Stimulated activated CD8-positive, alpha-beta memory T cell treated with anti-CD3 and anti-CD28 coated beads, Interleukin-4, amount 100 ng/mL, for 1 hour (primary cell): ENCODE measurements at places on chromosomes 13 and 19.

DNA sequence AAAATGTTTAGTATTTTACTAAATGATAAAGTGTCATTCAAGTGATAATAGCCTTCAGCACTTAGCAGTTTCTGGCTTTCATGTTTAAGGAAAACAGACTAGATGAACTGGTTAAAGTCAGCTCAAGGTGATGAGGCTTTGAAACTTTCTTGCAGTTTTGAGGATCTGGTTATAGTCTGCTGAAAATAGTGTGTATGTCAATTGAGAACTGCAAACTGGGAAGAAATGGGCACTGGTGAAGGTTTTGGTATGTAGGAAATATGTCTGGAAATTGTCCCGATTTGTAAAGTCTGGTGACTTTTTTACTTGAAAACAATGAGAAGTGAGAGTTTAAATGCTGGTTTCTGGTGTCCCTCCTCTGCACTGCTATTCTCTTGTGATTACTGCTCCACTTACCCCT lies 36.8 kb upstream of the SOX21 start:
- DNase-seq, result no peak

DNA sequence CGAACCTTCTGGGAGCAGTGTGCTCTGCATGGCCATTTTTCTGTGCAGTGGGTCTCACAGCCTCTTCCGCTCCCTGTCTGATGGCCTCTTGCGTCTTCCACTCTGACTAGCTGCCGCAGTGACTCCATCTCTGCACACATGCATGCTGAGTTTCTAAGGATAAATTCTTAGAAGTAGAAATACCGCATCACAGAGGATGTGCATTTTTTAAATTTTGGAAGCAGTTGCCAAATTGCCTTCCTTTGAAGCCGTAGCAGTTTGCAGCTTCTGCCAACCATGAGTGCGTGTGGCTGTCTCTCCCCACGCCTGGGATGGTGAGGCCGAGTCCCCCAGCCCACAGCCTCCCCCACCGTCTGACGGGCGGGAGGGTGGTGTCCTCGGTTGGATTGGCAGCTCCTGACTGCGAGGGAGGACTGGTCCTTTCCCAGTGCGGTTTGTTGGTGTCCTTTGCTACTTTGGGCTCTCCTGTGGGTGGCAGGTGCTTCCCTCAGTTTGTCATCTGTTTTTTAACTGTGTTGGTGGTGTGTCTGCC lies 9.8 kb downstream of the FZR1 start:
- no peak for DNase-seq

GRCh38 chr13:26442541-26442940 lies 114.9 kb upstream of the WASF3 start:
- no peak for DNase-seq

DNA sequence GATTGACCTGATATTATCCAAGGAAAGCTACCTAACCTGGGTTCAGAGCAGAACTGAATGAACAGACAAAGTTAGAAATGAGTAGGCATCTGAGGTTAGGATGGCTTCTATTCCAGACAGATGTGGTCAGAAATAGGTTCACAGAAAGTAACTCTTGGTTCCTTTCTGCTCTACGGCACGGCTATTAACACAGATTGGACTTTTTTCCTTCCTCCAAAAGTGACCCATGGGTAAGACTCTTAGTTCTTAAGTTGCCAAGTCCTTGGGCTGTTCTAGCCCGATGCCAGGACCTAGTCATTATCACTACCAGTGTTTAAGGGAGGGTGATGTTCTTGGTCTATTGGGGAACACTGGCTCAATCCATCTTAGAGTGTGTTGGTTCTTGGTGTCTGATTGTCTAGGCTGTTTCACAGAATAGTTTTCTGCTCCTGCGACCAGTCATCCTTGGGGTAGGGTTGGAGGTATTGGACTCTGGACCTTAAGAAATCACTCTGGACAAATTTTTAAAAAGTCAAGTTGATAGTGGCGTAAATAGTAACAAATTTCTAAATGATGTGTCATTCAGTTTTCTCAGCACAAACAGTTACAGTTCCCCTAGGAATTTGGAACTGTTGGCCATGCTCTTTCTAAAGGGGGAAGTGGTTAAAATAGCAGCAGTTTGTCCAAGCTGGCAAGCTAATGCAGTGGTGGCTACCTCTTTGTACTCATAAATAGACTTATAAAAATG lies 60.1 kb upstream of the MYCBP2 start:
- no peak for DNase-seq

GRCh38 chr19:38389101-38389925 lies 816 bp downstream of the SPRED3 start:
- DNase-seq, result no peak

DNA sequence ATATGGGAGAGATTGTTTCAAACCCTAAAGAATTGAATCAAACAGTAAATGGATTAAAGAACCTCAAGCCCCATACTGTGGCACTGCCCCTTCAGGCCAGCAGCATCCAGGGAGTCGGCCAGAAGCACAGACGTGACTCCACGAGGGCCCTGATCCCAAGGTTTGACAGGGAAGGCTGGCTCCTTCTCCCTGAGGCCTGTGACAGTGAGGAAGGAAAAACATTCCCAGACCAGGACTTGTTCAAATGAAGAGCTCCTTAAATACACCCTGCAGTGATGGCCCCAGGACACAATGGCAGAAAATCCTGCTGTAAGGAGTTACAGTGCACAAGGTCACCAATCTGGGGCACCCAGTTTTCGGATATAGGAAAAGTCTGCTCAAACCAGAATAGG lies 91.0 kb downstream of the COL4A1 start:
- no peak for DNase-seq

DNA sequence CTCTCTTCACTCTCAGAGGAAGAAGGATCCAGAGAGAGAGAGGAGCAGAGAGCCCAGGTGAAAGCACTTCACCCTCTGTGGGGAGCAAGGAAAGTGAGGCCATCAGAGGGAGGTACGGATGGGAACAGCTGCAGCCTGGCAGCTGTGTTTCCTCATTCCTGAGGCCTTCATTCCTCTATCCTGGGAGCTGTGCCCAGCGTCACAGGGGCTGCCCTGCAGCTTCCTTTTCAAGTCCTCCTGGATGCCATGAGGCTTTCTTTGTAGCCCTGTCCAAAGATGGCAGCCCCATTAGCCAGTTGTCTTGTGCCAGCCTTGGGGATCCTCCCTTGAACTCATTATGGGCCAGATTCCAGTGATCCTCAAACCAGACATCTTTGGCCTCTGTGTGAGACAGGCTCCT lies 76.8 kb upstream of the PCDH8 start:
- DNase-seq, result no peak

DNA sequence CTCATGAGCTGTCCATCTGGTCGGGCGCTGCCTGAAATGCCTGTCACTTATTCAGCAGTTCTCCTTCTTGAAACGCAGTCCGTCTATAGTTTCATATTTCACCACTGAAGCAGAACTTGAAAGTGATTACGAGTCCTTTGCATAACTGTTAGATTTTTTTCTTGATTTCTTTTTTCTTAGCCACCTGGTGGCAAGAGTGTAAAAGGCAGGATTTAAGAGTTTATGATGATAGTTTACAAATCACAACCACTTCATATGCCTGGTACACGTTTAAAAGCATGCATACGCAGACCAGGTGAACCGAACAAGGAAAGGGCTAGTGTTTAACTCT lies 45.8 kb downstream of the GGACT start:
- DNase-seq, result no peak

DNA sequence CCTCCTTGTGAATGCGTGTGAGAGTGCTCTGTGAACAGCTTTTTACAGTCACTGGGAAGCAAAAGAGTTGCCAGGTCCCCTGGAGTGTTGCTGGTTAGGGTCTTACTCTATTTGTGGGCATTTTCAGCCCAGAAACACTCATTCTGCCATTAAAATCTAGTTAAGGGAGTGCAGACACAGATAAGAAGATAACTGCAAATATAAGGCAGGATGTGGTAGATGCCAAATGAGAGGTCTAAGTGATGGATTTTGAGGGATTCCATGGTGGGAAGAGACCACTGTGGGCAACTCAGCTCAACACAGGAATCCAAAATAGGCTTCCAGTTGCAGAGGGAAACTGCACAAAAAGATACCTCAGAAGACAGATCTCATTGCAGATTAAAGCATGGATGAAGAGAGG lies 54.5 kb upstream of the KL start:
- no peak for DNase-seq

DNA sequence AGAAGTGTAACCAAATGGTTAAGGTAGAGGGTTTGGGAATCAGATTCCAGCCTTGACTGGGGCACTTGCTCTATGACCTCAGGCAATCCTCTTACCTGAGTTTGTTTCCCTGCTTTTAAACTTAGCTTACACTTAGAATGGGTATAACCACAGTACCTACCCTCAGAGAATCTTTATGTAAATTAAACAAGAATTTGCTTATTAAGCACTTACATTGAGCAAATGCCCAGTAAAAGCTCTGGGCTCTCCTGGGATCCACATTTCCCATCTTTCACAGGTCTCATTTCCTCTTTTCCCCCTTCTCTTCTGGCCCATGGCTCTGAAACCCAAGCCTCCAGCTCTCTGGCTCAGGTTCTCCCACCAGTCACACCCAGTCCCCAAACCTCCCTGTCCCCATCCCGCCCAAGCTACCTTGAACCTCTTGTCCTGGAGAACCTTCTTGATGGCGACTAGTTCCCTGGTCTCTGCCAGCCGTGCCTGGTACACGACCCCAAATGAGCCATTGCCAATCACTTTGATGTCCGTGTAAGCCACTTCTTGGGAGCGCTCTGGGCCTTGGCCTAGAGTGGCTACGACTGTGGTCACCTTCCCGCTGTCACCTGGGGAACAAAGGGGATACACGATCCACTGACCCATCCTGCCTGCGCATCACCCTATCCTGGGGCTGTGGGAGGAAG lies 2.7 kb downstream of the GSK3A start:
- DNase-seq, result no peak

GRCh38 chr19:43460362-43461016 lies 4.9 kb downstream of the LYPD3 start:
- DNase-seq, result no peak

- no peak for DNase-seq
These were observed 113.0 kb upstream of the ARGLU1 start for GRCh38 chr13:106680796-106681472.

GRCh38 chr13:38713046-38713445 lies 26.2 kb downstream of the FREM2 start:
- no peak for DNase-seq

DNA sequence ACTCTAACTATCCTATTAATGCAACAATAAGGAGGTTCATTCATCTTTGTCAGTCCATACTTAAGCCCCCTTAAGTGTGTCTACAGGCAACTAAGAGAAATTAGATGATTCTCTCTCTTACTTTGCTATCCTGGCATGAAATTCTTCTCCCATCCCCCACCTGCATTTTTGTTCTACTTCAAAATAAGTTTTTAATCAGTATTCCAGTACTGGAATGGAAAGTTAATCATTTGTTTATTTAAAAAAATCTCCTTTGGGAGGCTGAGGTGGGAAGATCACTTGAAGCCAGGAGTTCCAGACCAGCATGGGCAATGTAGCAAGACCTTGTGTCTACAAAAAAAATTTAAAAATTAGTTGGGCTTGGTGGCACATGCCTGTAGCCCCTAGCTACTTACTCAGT lies 222.1 kb downstream of the MZT1 start:
- DNase-seq, result no peak

DNA sequence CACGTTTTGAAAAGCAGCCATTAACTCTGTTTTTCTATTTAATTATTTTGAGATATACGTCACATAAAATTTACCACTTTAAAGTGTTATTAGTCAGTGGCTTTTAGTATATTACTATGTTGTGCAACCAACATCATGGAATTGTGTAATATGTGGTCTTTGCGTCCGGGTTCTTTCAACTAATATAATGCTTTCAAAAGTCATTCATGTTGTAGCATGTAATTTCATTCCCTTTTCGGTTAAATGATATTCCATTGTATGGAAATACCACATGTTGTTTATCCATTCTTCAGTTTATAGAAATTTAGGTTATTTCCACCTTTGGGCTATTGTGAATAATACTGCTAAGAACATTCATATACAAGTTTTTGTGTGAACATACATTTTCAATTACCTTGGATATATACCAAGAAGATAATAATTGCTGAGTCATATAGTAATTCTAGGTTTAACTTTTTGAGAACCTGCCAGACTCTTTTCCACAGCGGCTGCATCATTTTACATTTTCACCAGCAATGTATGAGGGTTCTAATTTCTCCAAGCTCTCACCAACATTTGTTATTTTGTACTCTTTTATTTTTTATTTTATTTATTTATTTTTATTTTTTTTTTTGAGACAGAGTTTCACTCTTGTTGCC lies 28.1 kb upstream of the CLDN10 start:
- DNase-seq, result no peak

GRCh38 chr13:86462011-86462410 lies 662.8 kb upstream of the SLITRK6 start:
- DNase-seq, result no peak

DNA sequence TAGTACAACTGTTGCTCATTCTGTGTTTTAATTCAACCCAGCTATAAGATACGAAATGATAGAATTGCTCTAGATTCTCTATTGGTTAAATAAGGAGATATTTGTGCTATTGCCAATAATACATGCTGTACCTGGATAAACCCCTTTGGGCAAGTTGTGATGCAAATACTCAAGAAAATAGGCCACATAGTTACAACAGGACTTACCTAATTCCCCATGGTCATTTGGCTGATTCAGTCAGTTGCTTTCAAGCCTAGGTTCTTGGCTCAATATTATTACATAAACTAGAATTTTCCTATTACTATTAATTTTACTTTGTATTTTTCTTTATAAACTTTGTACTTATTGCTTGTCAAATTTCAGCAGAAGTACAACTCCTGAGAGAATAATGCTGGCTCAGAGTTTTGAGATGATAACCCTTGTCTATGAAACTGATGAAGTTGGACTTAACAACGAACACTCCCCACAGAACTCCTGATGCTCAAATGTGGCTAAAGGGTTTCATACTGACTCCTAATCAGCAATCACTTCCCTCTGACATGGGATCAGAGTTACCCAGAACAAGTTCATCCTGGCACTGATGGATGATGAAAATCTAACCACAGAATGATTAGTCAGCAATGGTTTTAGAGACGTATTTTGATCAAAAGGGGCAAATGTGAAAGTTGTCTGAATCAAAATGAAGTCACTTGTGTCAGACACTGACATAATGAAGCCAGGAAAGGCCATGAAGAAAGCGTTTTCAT lies 221.1 kb downstream of the ITGBL1 start:
- DNase-seq, result no peak

GRCh38 chr13:48977973-48978372 lies 2.3 kb downstream of the FNDC3A start:
- DNase-seq, result no peak

GRCh38 chr13:24700539-24700938 lies 20.3 kb downstream of the ATP12A start:
- no peak for DNase-seq

DNA sequence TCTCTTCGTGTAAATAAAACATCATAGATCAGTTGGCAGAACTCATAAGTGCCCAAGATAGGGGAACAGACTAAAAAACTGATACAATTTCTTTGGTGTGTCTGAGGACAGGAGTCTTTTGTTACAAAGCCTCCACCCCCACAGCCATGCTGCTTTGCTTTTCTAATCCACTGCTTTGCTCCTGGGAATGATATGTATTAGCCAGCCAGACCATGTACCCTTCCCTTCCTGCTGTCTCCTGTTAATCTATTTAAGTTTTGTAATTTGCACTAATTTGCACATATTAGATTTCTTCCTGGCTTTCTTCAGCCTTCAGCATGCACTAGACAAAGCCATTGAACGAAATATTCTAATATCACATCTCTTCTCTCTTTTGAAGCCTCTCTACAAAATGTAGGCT lies 130.5 kb downstream of the MAB21L1 start:
- DNase-seq, result no peak

- DNase-seq, result no peak
These were observed 8.2 kb upstream of the UBL3 start for GRCh38 chr13:29858667-29859066.

- DNase-seq, result no peak
These were observed 4.5 kb upstream of the EEF1AKMT1 start for GRCh38 chr13:20778311-20778710.
